ENCODE measurements at places on chromosomes 13 and 19.

GRCh38 chr19:33868788-33869412 is 72.2 kb downstream of the KCTD15 start:
- no peak for DNase-seq

DNA sequence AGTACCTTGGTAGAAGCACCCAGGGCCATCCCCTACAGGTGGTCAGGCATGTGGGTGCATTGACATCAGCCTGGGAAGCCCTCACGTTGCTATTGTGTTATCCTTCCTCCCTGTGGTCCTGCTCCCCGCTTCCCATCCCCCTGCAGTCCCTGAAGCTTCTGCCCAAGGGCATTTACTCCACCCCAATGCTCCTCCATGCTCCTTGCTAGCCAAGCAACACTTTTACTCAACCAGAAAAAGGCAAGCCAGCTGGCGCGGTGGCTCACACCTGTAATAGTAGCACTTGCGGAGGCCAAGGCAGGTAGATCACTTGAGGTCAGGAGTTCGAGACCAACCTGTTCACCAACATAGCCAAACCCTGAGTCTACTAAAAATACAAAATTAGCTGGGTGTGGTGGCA is 54.8 kb upstream of the LATS2 start:
- DNase-seq, result no peak

GRCh38 chr13:93388701-93389100 is 162.1 kb downstream of the GPC6 start:
- DNase-seq, result no peak

DNA sequence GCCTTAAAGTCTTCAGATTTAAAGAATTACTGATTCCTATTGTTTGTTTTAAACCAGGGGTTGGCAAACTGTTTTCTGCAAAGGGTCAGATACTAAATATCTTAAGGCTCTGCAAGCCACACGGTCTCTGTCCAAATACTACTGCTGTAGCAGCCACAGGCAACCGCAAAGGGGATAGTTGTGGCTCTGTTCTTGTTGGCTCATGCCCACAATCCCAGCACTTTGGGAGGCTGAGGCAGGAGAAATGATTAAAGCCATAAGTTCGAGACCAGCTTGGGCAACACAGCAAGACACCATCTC is 22.4 kb downstream of the RANBP3 start:
- no peak for DNase-seq

- no peak for DNase-seq
Observed at GRCh38 chr13:89029062-89029461, 1357.9 kb downstream of the SLITRK5 start.

DNA sequence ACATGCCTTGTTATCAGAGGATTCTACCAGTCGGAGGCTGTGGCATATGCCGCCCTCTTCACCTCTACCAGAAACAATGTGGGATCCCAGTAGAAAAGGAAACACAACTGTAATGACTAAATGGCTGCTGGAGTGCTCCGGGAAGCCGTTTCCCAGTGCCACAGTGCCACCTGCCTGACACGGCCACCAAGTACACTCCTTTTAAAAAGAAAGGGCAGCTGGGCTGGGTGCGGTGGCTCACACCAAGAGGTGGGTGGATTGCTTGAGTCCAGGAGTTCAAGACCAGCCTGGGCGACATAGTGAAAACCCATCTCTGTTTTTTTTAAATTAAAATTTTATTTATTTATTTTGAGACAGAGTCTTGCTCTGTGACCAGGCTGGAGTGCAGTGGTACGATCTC is 67.3 kb downstream of the TRPM4 start:
- no peak for DNase-seq

DNA sequence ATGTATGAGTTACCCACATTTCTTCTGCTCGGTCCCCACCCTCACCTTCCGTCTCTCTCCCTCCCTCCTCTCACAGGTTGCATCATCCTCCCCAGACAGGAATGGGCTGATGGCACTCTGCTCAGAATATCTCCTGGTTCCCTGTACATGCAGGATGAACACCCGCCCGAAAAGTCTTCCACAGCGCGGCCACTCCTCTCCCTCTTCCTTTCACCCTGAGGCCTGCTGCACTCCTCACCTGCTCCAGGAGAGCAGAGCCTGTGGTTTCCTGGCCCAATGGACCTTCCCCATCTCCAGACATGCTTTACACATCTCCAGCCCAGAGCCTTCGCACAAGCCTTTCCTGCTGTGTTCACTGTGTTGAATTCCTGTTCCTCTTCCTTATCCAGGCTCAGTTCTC is 40.9 kb downstream of the GSX1 start:
- DNase-seq, result no peak

GRCh38 chr13:47816831-47817230 is 184.2 kb downstream of the SUCLA2 start:
- DNase-seq, result no peak

DNA sequence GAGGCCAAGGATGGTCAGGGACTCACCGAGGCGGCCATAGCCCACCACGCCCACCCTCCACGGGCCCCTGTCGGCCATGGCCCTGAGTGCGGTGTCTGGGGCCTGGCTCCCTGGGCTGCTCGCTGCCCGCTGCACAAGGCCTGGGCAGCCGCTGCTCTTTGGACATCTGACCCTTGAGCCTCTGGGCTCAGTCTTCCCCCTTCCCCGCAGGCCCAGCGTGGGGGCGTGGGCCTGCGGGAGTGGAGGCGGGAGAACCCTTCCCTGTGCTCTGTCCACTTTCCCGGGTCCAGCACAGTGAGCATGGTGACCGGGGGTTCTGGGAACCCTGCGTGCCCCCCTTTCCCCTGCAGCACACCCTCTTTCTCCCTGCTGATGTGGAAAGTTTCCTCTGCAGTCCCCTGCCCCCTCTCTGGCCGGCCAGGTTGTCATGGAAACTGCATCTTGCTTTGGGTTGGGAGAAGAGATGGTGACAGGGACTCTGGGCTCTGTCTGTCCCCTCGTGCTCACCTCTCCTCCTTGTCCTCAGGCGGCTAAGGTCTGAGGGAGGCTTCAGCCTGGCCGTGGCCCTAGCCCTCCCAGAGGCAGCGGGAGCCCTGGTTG is at the start of gene ASPDH:
ASPDH (minus strand) TSS at position 168 of the 600 bp plus-strand sequence; CDS start at position 78, 90 bp downstream.
- no peak for DNase-seq

DNA sequence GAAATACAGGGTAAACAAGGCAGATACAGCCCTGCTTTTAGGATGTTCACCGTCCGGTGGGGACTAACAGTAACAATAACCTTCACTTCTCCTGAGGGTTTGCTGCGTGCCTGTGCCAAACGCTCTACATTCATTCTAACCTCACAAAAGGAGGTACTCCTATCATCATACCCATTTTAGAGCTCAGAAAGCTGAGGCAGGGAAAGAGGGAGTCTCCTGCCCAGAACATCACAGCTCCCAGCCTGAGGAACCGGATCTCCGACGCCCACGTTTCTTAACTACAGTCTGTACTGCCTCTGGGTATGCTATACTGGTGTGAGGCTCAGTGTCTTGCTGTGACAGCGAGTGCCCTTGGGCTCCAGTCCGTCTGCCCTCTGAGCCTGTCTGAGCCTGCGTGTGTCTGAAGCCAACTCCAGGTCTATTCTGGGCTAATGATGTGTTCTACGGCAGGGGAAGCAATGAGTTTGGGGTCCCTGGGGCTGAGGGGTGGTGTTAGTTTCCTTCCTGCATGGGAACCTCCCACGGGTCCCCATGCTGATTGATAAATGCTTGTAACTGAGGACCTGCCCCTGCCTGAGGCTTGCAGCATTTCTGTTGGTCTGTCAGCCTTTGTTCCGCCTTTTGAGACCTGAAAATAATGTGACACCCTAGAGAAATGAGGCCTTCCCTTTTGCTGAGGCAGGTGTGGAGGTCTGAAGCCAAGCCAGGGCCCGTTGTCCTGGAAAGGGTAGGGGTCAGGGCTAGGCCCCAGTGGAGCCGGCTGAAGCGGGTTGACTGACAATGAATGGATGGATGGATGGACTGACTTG is 4.9 kb downstream of the LIPE start:
- no peak for DNase-seq

GRCh38 chr19:2986951-2987524 is 9.7 kb downstream of the TLE6 start:
- DNase-seq, result no peak

DNA sequence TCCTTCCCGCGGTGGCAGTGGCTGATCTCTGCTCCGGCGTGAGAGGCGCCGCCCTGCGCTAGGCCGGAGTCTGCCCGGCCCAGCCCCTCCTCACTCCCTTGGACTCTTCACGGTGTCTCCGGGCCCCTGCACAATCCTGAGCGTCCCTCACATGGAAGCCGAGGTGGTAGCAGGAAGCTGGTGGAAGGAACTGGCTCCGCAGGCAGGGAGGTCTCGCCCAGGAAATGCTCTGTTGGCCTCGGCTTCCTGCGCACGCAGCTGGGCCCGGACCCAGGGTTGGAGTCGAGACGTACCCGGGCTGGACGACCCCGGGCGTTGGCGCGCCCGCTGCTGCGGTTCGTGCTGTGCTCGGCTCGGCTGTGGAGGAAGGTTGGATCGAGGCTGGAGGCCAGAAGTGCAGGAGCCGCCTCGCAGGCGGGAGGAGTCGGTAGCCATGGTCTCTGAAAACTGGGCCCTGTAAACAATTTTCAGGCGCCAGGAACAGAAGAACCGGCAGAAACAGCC is 46.3 kb downstream of the ZNF724 start:
- DNase-seq, result no peak

GRCh38 chr13:44141725-44142539 is 231.7 kb upstream of the SERP2 start:
- no peak for DNase-seq

- DNase-seq, result no peak
Observed at GRCh38 chr19:16325161-16325527, 518 bp downstream of the KLF2 start.

GRCh38 chr19:31678421-31678820 is 329.2 kb upstream of the TSHZ3 start:
- no peak for DNase-seq

GRCh38 chr19:37593996-37594303 is 642 bp downstream of the ZNF571 start:
- no peak for DNase-seq

DNA sequence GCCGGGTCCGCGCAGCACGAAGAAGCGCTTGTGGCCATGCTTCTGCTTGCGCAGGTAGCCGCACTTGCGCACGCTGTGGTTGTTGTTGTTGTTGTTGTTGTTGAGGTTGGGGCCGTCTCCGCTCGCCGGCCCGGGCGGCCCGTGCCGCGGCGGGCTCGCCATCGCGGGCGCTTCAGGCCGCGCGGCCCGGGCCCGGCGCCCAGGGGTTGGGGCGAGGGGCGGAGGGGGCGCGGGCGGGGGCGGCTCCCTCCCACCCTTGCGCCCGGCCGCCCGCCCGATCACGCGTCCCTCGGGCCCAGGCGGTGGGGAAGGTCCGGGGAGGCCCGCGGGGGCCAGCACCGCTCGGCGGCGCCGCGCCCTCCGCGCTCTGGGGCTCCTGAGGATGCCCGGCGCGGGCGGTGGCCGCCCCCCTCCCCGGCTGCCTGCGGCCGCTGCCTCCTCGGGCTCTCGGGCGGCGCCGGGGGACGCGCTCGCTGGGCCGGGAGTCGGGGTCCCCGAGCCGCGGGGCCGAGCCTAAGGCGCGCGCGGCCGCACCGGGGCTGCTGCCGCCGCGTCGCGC is 412 bp downstream of the IRS2 start:
- DNase-seq, result no peak

- no peak for DNase-seq
Observed at GRCh38 chr13:100517135-100517534, 71.5 kb downstream of the GGACT start.

GRCh38 chr13:57632276-57633140 is 964 bp downstream of the PCDH17 start:
- no peak for DNase-seq

GRCh38 chr13:24036115-24036514 is 124.4 kb upstream of the SPATA13 start:
- DNase-seq, result no peak

DNA sequence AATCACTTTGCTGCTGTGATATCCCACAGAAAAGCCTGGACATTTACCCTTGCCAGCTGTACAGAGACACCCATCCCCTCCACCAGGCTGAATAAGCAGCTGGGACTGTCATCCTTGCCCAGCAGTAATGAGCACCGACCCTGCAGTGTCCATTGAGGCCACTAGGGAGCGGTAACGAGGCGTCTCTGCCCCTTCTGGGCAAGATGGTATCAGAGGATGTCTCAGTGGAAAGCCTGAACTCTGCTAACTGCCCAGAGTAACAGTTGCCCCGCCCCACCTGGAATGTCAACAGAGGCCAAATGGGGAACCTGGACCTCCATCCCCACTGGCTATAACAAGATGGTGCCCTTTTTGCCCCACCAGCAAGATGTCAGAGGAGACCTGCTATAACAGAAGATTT is 22.8 kb upstream of the CEACAM20 start:
- DNase-seq, result no peak

DNA sequence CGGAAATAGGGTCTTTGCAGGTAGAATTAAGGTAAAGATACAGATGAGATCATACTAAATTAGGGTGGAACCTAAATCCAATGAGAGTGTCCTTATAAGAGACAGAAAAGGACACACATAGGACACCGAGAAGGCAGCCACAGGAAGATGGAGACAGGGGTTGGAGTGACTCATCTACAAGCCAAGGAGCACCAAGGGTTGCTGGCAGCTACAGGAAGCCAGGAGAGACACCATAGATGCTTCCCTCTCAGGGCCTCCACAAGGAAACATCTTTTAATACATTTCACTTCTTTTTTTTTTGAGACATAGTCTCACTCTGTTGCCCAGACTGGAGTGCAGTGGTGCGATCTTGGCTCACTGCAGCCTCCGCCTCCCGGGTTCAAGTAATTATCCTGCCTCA is 10.1 kb downstream of the TMEM143 start:
- no peak for DNase-seq

GRCh38 chr19:44692379-44692721 is 6.6 kb upstream of the CEACAM16 start:
- DNase-seq, result no peak

GRCh38 chr19:14561847-14562351 is 10.0 kb downstream of the NDUFB7 start:
- no peak for DNase-seq
